ENCODE measurements at places on chromosomes 1 and 21.

DNA sequence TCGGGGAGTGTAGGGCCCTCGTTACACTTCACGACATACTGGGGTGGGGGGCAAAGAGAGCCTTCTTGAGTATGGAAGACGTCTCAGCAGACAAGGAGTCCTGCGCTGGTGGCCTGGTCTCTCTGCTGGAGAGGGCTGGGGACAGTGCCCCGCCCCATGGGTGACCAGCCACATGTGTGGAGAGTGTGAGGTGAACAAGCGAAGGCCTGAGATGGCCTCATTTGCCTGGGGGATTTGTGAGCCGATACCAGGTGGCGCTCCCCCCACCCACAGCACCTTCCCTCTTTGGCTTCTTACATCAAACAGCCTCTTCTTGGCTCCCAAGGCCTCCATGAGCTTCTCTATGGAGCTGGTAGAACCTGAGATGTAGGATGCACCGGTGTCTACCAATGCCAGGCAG, 4.0 kb upstream of the ETNK2 start:
- no peak for DNase-seq

- DNase-seq, result peak; percentile 39
Observed at GRCh38 chr21:40466893-40467483, 380.0 kb downstream of the DSCAM start.

DNA sequence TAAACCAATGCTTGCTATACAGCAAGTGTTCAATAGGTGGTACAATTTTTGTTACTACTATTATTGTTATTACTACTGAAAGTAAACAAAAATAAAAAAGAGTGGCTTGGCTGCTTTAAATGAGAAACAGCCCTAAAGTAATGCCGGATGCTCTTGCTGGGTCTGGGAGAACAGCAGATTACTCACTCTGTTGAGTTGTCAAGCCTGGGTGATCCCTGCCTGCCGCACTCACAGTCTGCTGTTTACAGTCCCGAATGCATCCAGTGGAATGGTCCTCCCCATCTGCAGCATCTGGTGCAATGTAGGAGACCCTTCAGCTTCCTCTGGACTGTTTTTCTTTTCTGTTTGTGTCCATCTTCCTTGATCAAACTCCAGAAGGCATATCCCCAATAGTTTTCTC, 102.7 kb upstream of the IVNS1ABP start:
- DNase-seq, result no peak

DNA sequence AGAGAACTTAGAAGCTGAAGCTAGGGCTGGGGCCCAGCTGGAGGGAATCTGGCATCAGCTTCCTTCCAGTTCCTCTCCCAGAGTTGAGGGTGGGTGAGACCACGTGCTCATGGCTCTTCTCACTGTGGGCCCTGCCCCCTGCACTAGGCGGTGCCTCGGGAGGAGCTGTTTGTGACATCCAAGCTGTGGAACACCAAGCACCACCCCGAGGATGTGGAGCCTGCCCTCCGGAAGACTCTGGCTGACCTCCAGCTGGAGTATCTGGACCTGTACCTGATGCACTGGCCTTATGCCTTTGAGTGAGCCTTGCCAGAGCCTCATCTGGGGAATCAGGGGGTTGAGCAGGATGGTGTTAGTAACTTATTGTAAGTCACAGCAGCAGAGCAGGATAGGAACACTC, 16.1 kb downstream of the AKR1A1 start:
- DNase-seq, result no peak

GRCh38 chr1:237029850-237030535, 12.0 kb upstream of the RYR2 start:
- DNase-seq, result no peak

DNA sequence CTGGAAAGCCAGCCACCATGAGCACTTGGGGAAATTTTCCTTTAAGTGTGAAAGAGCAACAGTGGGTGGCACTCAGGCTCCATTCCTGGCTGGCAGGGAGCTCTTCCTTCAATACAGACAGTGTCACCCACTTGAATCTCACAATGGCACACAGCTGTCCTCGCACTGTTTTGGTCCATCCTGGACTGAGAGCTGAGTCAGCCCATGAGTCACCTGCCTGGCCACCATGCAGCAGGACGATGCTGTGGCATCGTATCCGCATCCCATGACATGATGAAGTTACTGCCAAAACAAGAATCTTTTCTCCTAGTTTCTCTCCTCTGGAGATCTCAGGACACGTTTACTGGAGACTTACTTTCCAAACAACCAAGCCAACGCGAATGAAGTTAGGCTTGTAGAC, 6.0 kb downstream of the TMPRSS2 start:
- DNase-seq, result no peak

DNA sequence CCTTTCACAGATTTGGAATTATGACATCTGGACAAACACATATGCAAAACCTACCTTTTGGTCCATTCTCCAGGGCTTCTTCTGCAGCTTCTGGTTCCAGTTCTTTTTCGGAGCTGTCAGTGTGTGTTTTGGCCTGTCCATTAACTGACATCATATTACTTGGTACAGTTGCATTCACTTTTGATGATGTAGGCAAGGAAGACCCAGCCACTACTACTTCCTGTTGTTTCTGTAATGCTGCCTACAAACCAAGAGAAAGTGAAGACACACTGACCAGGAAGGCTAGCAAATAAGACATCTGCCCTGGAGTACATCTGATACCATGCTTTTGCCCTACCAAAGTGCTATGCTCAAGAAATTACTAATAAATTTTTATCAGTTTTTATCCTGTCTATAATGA, 31.9 kb downstream of the ACBD3 start:
- DNase-seq, result no peak

DNA sequence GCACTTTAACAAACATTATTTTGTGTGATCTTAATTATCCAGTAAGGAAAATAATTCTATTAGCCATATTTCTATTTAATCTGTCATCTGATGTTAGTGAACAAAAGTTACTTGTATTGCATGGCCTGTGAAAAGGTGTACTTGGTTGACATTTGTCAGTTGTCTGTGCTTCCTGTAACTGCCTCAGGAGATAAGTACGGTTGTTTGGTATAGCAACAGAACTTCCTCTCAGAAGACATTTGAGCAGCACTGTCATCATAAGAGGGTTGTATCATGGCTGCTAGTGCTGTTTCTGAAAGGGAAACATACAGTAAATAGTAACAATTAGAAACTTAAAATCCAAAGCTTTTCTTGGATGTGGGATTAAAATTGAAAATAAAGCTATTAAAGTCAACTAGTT, 3.4 kb downstream of the BLZF1 start:
- DNase-seq, result no peak

Measured in astrocyte of the spinal cord (primary cell).